Activated naive CD4-positive, alpha-beta T cell treated with anti-CD3 and anti-CD28 coated beads for 36 hours (primary cell): ENCODE measurements at places on chromosomes 13 and 19. TPM values are rescaled to one million over a fixed set of nuclear protein-coding genes. Genes with fewer than 3 reads are reported as not detected.
A peak's percentile ranks its signal among the peaks of the same experiment; 100 is the strongest.

The LRP3 gene
- 0.84 TPM for total RNA-seq

DNA sequence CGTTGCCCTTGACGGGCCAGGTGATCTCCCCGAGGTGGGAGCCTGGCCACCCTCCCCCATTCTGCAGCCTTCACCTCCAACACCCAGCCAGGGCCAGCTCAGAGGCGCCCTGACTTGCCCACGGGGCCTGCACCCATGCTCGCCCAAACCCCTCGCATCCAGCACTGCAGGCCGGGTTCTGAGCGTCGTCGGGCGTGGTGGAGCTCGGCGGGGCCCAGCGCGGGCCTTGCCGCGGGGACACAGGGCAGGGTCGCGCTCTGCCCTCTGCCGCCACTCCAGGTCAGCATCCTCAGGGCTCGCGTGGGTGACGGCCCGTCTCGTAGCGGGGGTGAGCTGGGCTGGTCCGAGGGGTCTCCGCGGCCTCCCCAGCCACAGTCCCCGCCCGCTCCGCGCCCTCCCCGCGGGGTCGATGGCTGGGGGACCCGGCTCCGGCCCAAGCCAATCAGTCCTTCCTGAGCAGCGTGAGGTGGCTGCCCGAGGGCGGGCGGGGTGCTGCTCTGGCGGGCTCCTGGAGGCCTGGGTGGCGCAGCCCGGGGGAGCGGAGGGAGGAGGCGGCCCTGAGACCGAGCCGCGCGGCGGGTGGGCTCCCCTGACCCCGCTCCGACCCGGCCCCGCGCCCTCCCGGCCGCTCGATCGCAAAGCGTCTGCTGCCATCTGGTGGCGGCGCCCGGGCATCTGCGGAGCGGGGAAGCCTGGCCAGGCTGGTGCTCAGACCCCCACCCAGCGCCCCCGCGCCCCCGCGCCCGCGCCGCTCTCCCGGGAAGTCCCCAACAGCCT lies 61.4 kb downstream of the CCNE1 start:
- H3K4me1 ChIP-seq, result peaks cover 6% of the 10 kb centered on the region
- no peak overlapping the region for H3K27ac ChIP-seq
- no peaks in the 10 kb centered on the region for H3K36me3 ChIP-seq
- DNase-seq, result peak; percentile 67
- H3K27me3 ChIP-seq, result peaks cover 13% of the 10 kb centered on the region

The RFPL4AL1 gene
- not detected for total RNA-seq

The SELENOV gene
- not detected for total RNA-seq

- H3K4me3 ChIP-seq, result no peak overlapping the region
- no peaks in the 10 kb centered on the region for H3K36me3 ChIP-seq
- no peaks in the 10 kb centered on the region for H3K27me3 ChIP-seq
- no peak for DNase-seq
- H3K4me1 ChIP-seq, result peaks cover 2% of the 10 kb centered on the region
- H3K27ac ChIP-seq, result no peak overlapping the region
Measured at GRCh38 chr13:105442949-105443699, 1092.3 kb downstream of the EFNB2 start.

DNA sequence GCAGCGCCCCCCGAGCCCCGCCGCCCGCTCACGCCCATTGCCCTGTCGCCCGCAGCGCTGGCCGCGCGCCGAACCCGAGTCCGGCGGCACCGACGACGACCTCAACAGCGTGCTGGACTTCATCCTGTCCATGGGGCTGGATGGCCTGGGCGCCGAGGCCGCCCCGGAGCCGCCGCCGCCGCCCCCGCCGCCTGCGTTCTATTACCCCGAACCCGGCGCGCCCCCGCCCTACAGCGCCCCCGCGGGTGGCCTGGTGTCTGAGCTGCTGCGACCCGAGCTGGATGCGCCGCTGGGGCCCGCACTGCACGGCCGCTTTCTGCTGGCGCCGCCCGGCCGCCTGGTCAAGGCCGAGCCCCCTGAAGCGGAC lies 518 bp downstream of the KLF2 start:
- peaks cover 50% of the 10 kb centered on the region for H3K4me1 ChIP-seq
- peak; percentile 36 for DNase-seq
- peaks cover 14% of the 10 kb centered on the region for H3K27me3 ChIP-seq
- H3K27ac ChIP-seq, result no peak overlapping the region
- H3K36me3 ChIP-seq, result peaks cover 2% of the 10 kb centered on the region
- peak overlapping the region; percentile 58 for H3K4me3 ChIP-seq

DNA sequence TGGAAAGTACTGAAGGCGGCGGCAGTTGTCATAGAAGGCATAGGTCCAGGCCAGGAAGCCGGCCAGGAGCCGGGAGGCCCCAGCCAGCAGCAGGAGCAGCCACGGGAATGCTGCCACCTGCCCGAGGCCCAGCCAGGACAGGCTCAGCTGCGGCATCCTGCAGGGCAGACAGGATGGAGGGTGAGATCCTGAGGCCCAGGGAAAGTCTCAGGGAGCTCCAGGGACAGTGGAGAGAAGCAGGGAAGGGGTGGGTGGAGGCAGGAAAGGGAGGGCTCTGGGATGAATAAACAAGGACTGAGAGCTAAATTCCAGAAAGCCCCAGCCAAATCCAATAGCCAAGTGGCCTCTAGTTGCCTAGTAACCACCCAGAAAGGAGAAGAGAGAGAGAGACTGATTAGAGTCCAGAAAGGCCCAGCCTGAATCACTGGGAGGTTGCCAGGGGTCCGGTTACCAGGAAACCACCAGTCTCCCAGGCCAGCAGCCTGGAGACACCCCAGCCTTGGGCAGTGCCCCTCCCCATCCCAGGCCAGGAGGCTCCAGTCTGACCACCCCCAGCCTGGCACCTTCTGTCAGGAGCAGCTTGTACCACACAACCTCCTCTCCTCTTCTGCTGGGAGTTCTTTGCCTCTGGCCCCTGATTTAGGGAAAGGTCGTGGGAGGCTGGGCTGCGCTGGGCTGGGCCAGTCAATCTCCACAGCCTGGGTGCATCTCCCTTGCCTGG lies 7.5 kb upstream of the OR10H5 start:
- no peak for DNase-seq
- no peak overlapping the region for H3K27ac ChIP-seq

DNA sequence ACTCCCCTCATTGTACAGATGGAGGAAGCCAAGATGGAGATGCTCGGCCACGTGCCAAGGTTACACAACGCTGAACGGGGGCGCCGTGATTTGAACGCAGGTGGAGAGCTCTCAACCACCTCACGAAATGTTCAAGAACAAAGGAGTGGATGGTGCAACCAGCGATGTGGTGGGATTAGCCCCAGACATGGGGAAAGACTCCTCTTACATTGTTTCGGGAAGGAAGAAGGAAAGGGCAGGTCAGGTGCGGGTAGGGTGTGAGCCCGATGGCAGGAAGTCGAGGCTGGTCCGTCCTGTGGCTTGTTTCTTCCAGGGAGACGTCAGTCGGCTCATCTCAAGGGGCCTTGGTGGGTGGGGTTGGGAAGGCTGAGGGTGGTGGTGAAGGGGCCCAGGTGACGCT lies 7.1 kb upstream of the KLK14 start:
- DNase-seq, result no peak
- H3K36me3 ChIP-seq, result peaks cover 2% of the 10 kb centered on the region
- H3K27ac ChIP-seq, result no peak overlapping the region
- H3K4me3 ChIP-seq, result no peak overlapping the region
- no peaks in the 10 kb centered on the region for H3K4me1 ChIP-seq
- no peaks in the 10 kb centered on the region for H3K27me3 ChIP-seq

The OR10H1 gene
- not detected for total RNA-seq

DNA sequence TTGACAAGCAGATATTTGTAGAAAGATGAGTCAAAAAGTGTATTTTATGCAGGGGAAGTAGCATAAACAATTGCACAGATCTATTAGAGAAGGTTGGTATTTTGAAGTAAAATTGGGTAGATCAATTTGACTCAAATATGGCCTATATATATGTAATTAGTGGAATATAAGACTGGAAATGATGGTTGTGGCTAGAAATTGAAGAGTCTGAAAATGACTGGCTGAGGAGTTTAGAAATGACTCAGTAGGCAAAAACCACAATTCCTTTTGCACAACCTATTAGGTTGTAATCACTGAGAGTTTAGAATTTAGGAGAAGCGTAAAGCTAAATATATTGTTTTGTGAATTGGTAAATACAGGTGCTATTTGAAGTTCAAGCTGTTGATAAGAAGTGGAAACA lies 622.6 kb upstream of the PCDH20 start:
- H3K4me1 ChIP-seq, result no peaks in the 10 kb centered on the region
- no peaks in the 10 kb centered on the region for H3K27me3 ChIP-seq
- H3K36me3 ChIP-seq, result no peaks in the 10 kb centered on the region
- no peak for DNase-seq

GRCh38 chr19:47414469-47414868 lies 4.9 kb downstream of the MEIS3 start:
- DNase-seq, result no peak
- peaks cover 15% of the 10 kb centered on the region for H3K4me1 ChIP-seq
- peaks cover 40% of the 10 kb centered on the region for H3K27me3 ChIP-seq
- H3K4me3 ChIP-seq, result no peak overlapping the region

The DYRK1B gene
- 6.6 TPM for total RNA-seq

The UBE2L5 gene
- total RNA-seq, result not detected

DNA sequence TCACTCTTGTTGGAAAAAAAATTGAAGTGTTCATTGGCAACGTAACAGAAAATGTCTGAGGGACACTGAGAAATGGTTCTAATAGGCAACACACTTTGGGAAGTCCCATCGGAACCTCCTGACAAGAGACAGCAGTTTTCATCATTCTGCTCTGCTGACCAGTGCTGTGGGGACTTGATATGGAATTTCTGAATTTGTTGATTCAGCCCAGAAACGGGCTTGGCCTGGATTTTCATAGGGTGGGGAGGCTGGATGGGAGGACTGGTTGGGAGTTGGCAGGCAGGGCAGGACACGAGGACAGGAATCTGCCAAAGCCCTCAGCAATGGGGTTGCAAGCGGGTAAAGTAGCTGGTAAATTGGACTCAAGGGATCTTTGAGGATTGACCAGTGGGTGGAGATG lies 96.5 kb downstream of the DCT start:
- no peaks in the 10 kb centered on the region for H3K36me3 ChIP-seq
- H3K27me3 ChIP-seq, result peaks cover 10% of the 10 kb centered on the region
- H3K4me1 ChIP-seq, result no peaks in the 10 kb centered on the region
- H3K27ac ChIP-seq, result no peak overlapping the region

- H3K36me3 ChIP-seq, result peaks cover 14% of the 10 kb centered on the region
- peaks cover 2% of the 10 kb centered on the region for H3K27me3 ChIP-seq
- no peak overlapping the region for H3K4me3 ChIP-seq
- H3K4me1 ChIP-seq, result peaks cover 27% of the 10 kb centered on the region
Measured at GRCh38 chr19:46345157-46345556, 1.7 kb upstream of the PPP5C start.

DNA sequence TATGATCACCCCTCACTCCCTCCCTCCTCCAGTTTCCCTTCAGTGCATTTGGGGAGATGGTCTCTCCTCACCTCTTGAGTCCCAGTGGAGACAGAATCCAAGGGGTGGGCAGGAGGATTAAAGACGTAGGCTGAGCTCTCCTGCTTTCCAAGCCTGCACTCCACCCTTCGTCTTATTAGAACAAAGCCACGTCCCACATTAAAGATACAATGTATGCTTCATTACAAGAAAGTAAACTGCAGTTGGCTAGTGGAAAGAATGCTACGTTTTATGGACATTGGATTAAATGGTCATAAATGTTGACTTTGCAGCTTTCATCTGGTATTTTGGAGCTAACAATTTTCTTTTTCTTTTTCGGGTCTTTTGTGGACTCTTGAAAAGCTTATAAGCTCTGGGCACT lies 1.5 kb upstream of the KLK11 start:
- H3K27ac ChIP-seq, result no peak overlapping the region
- no peak for DNase-seq
- H3K36me3 ChIP-seq, result no peaks in the 10 kb centered on the region
- H3K4me1 ChIP-seq, result no peaks in the 10 kb centered on the region
- no peak overlapping the region for H3K4me3 ChIP-seq
- peaks cover 34% of the 10 kb centered on the region for H3K27me3 ChIP-seq

DNA sequence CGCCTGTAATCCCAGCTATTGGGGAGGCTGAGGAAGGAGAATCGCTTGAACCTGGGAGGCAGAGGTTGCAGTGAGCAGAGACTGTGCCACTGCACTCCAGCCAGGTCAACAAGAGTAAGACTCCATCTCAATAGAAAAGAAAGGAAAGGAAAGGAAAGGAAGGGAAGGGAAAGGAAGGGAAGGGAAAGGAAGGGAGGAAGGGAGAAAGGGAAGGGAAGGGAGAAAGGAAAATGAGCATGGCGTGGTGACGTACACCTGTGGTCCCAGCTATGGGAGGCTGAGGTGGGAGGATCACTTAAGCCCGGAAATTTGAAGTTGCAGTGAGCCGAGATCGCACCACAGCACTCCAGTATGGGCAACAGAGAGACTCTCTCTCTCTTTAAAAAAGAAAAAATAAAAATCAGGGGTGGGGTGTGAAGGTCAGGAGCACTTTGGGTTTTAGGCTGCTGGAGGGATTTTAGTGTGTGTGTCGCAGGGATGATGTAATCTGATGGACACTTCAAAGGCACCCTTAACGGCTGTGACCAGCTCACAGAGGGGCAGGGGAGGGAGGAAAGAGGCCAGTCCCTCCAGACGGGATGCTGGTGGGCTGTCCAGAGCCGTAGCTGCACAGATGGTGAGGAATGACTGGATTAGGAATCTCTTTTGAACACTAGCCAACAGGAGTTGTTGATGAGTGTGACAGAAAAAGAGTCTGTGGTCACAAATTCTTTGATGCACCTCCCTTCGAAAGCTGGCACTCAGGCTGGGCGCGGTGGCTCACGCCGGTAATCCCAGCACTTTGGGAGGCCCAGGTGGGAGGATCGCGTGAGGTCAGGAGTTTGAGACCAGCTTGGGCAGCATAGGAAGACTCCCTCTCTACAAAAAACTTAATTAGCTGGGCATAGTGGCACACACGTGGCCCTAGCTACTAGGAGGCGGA lies 27.6 kb downstream of the TMPRSS9 start:
- no peak for DNase-seq
- H3K4me1 ChIP-seq, result peaks cover 2% of the 10 kb centered on the region
- H3K27ac ChIP-seq, result no peak overlapping the region
- no peaks in the 10 kb centered on the region for H3K36me3 ChIP-seq
- H3K27me3 ChIP-seq, result no peaks in the 10 kb centered on the region

- H3K27me3 ChIP-seq, result no peaks in the 10 kb centered on the region
- DNase-seq, result no peak
- no peak overlapping the region for H3K4me3 ChIP-seq
Measured at GRCh38 chr19:37413313-37414084, 42.6 kb downstream of the ZNF527 start.

DNA sequence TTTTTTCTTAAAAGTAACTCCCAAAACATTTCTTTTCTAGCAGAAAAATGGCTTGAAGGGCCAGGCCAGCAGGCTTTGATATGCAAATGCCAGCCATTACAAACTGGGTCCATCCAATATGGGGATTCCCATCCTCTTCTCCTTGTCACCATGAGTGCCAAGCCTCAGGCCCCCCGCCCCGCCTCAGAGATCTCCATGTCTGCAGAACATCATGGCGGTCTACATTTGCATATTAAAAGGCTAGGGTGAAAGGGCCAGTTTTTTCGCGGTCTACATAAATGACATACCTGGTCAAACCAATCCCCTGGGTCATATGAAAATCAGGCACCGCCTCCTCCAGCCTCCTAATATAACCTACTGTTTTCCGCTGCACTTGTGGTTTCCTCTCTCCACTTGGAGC lies 1327.6 kb downstream of the UQCRFS1 start:
- no peak overlapping the region for H3K4me3 ChIP-seq
- no peaks in the 10 kb centered on the region for H3K27me3 ChIP-seq
- no peak for DNase-seq
- peaks cover 2% of the 10 kb centered on the region for H3K36me3 ChIP-seq
- H3K27ac ChIP-seq, result no peak overlapping the region
- H3K4me1 ChIP-seq, result no peaks in the 10 kb centered on the region

The CPB2 gene
- not detected for total RNA-seq
